Bronchial epithelial cell (primary cell): ENCODE measurements at places on chromosomes 3 and 15. TPM values are rescaled to one million over a fixed set of nuclear protein-coding genes. Genes with fewer than 3 reads are reported as not detected.

Gene GOLGA6A
- total RNA-seq = 0.13 TPM in 1 of 2 replicates, not detected in the other

Gene GRAMD2A
- total RNA-seq = 4.6 and 5.5 TPM in 2 replicates

Gene DPPA2
- total RNA-seq = not detected in 2 replicates

Gene ROBO2
- 0.26 and 0.79 TPM in 2 replicates for total RNA-seq

Gene C3orf80
- 0.13 TPM in 1 of 2 replicates, not detected in the other for total RNA-seq

Gene UBR1
- 15.9 and 18.4 TPM in 2 replicates for total RNA-seq

Gene UCN2
- 9.6 and 12.9 TPM in 2 replicates for total RNA-seq
